T-helper 9 cell (primary cell): ENCODE measurements at places on chromosomes 16 and 17.

GRCh38 chr17:73174126-73174525 lies 9.3 kb downstream of the SSTR2 start:
- DNase-seq, result no peak

DNA sequence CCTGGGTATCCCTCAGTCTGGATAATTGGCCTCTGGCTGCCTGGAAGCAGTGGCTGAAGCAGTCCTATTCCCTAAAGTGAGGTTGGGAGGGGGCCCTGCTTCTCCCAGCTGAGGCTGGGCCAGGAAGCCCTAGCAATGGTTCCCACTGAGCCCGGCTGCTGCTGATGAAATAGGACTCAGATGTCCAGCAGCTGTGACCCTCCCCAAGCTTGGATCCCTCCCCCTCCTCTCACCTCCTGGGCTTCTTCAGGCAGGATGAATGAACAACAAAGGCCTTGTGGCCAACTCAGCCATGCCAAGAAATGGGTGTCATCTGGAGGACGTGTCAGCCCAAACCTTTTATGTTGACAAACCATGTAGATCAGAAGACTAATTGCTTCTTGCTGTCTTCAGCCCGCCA lies 42.0 kb downstream of the AXIN2 start:
- no peak for DNase-seq

DNA sequence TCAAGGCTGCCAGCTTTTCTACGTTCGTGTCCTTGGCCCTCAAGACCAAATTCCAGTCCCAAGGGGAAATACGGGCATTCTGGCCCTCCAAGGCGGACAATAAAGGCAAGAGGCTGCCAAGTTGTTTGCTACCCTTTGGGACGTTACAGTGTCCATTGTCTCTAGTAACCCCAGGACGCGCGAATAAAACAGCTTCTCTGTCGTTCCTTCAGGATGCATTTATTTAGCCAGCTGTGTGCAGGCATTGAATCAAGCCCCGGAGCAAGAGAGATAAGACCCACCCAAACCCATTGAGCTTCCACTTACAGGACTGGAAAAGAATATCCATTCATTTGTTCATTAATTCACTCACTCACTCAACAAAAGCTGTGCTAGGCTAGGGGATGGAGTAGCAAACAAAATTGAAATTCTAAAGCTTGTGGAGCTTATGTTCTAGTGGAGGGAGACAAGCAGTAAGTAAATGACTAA lies 656 bp downstream of the MRPL58 start:
- no peak for DNase-seq

DNA sequence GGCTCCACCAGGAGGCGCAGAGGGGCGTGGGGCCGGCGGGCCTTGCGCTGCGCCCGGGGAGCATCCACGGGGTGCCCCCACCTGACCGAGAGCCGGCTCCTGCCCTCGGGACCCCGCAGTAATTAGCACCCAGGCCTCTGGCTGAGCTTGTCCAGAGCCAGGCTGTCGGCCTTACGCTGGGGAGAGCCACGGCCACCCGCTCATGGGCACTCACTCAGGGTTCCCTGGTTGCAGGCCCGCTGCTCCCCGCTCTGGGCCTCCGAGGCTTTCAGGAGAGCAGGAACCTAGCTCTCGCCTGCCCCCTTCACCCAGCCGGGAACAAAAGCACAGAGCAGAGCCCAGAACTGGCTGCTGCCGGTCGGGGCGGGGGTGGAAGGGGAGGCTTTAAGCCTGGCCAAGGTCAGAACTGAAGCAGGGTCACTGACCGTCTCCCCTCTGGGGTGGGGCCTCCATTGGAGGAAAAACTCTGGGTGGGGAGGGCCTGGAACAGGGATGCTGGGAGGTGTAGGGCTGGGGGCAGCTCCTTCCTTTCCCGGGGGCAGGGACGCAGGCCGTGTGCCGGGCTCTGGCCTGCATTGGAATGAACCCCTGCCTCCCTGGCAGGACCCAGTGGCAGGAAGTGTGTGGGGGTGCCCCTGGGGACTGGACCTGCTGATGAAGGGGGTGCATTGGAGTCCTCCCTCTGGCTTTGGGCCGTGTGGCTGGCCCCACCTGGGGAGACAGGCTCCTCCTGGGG lies 12.3 kb downstream of the GLIS2 start:
- peak; percentile 41 for DNase-seq

GRCh38 chr16:14427371-14427948 lies 202.6 kb downstream of the PARN start:
- no peak for DNase-seq

- DNase-seq, result no peak
Measured at GRCh38 chr16:75216127-75216526, 2.7 kb upstream of the CTRB1 start.

DNA sequence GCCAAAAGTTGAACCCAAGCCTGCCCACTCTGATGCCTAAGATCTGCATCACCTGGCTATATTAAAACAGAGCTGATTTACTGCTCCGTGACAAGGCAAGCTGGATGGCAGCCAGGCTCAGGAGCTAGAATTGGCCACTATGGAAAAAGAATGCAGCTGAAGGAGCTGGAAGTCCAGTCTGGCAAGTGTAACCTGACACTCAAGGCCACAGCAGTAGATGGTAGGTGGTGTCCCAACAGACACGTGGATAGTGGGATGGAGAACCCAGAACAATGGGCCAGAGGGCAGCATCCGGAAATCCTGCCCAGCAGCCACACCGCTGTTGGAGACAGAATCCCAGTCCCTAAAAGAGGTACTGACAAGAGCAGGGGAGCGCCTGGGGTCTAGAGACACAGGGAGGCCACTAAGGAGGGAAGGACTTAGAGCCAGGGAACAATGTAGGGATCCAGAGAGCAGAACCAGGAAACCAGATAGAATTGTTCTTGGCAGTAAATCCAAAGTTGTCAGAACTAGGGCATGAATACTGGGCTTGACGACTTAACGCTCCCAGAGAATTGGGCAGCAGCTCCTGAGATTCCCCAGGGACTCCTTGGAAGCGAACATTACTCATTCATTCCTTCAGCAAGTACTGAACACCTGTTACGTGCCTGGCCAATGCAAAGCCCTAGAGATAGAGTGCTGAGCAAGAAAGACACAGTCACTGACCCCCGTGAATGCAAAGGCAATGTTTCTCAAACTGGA lies 85.7 kb downstream of the CDYL2 start:
- DNase-seq, result no peak

- no peak for DNase-seq
Measured at GRCh38 chr16:85313526-85314301, 201.4 kb upstream of the CIBAR2 start.

DNA sequence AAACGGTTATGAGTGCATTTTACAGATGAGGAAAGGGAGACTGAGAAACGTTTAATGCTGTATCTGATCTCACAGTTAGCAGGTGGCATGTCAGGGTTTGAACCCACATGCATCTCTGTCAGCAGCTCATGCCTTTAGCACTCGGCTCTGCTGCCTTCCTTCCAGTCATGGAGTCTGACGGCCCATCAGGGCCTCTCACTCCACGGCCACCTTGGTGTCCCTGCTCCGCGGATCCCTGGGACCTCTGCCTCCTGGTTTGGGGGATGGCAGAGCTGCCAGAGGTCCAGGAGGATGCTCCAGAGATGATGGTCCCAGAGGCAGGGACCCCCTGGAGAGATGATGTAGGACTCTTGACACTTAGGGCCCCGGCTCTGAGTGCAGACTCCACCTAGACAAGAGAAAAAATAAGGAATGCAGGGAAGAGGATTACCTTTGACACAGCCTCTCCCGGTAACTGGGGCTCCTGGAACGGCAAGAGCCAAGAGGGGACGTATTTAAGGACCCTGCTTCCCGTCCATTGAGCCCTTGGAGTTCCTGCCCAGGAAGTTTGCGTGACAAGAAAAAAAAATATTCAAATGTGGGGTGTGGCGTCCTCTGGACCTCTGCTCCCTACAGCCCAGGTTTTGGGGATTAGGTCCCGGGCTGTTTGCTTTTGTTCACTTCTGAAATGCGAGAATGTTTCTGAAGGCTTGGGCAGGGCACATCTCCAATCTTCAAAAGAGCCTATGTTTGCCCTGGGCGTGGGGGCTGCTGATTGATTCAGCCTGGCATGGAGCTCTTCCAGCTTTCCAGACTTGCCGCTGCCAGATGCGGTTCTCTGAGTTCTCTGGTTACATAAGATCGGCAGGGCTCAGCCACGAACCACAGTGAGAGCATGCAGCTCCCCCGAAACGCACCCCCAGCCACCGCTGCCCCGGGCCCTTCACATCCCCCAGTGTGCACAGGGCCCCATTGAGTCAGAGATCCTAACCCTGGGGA lies at the start of gene ALDH3A1:
Gene ALDH3A1, minus strand, starts transcription at position 470 of the 978 bp plus-strand sequence. CDS start 3,169 bp downstream, outside the sequence.
- no peak for DNase-seq

DNA sequence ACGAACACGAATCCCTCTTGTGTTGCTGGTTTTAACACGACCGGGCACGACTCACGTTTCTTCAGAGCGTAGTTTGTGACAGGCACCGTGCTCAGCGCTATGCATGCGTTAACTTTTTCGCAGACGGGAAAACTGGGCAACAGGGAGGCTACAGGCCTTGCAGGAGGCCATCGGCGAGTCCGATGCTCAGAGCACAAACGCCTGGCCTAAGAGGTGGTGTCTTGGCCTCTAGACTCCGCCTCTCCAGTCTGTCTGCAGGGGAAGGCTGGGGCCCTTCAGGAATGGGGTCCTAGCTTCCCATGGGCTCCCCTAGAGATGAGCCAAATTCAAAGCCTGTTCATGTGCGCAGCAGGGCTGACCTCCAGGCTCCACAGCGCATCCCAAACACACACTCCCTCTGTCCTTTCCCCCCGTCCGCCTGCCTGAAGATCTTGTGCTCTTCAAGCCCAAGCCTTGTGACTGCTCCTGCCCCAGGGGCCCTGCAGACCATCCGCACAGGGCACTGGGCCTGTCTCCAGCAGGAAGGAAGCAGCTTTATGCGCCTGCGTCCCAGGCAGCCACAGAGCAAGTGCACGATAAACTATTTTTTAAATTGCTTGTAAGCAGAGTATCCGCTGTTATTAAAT lies 3.1 kb downstream of the CLCN7 start:
- no peak for DNase-seq

DNA sequence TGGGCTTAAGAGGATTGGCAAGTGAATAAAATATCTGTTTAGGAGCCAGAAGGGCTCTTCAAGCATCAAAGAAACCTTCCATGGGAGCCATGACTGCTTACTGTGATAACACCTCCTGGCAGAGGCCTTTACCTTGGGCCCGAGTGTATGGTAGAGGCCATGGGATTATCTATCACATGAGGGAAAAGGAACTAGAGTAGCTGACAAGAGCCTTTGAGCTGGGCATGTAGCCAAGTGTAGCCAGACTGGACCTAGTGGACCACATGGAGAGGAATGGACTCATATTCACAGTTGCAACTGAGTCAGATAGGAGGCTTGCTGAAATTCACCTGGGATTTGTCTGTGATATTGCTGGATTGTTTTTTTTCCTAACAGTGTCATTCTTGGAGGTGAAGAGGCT lies 276.0 kb upstream of the ZFHX3 start:
- DNase-seq, result no peak

DNA sequence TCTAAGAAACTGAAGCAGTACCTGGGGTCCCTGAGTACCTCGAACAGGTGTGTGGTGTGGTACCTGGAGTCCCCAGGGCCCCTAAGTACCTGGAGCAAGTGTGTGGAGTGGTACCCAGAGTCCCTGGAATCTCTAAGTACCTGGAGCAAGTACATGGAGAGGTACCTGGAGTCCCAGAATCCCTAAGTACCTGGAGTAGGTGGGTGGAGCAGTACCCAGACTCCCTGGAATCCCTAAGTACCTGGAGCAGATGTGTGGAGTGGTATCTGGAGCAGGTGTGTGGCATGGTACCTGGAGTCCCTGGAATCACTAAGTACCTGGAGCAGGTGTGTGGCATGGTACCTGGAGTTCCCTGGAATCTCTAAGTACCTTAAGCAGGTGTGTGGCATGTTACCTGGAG lies 22.5 kb upstream of the MED9 start:
- no peak for DNase-seq

DNA sequence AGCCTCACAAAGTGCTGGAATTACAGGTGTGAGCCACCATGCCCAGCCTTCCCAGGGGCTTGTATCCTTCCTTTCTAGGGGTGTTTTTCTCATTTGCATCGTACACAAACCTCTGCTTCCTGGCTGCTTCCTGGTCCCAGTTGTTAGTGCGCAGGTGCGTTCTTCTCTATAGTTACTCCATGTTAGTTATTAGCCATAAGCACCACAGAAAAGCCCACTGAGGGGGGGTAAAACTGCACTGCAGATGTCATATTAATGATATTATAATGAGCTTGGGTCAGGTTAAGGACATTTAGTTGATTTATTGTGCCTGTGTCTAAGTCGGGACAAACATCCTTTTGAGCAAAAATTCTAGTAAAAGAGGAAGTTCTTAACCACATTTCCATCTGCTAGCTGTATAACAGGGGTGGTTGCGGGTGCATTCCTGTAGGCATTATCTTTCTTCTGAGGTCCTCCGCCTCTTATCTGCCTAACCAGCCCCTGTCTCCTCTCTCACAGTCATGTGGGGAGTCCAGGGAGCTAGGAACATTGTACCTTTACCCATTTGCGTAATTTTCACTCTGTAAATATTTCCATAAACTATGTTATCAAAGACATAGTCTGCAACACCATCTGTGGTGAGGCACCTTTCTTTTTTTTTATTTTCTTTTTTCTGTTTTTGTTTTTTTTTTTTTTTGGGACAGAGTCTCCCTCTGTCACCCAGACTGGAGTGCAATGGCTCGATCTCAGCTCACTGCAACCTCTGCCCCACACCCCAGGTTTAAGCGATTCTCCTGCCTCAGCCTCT lies 23.6 kb upstream of the ATF7IP2 start:
- DNase-seq, result no peak

GRCh38 chr16:53971616-53972015 lies 267.7 kb downstream of the FTO start:
- no peak for DNase-seq

- DNase-seq, result no peak
Measured at GRCh38 chr16:3088450-3088849, 10.6 kb downstream of the ZSCAN10 start.

DNA sequence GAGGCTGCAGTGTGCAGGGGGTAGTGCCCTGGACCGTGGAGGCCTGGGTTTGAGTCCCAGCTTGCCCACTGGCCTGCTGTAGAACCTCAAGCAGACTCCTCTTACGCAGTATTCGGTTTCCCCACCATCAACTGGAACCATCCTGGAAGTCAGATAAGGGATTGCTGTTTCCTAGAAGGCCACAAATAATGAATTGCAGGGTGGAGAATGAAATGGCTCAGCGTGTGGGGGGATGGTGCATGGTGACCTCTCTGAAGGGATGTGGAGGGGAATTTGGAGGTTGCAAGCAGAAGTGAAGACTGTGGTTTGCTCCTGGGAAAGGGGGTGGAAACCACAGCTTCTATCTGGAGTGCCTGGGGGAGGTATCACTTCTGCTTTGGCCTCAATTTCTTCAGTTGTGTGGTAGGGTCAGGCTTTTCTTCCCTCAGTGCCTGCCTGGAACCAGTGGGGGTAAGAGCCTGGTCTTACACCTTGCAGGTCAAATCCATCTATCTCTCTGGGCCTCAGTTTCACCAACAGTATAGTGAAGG lies 1.7 kb downstream of the ADGRG5 start:
- no peak for DNase-seq

- no peak for DNase-seq
Measured at GRCh38 chr17:81221371-81221841, 1.4 kb downstream of the CEP131 start.

DNA sequence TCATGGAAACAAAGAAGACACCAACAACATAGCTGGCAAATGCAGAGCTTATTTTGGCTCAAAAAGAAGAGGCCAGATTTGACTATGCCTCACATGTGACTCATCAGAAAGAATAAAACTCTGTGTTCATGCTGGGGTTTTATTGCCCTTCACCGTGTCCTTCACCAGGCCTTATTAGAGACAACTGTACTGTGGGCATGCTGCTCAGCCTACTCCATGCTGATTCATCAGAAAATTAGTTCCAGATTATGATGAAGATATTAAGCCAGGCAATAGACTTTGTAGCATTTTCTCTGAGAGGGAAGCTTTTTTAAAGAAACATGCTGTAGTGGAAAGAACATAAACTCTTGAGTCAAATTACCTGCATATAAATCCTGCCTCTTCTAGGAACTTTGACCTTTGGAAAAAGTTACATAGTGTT lies 89.8 kb downstream of the CYB561 start:
- DNase-seq, result no peak
